Tibial artery (tissue), 4 donors: ENCODE measurements at places on chromosomes 6 and 20.

DNA sequence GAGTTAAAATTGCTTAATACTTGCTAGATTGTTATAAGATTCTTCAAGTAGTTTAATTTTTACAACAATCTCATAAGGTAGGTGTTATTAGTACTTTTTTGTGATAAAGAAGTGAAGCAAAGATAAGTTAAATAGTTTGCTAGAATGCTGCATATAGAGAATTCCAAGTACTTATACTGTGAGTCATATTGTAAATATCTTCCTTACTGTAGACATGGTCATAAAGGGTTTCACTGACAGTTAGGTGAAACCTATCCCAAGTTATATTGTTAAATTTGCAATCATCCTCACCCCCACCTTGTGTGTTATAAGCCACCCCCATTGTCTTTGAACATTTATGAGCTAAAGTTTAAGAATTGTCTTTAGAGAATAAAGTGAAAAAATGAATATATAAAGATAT, 142.0 kb downstream of the FAM83B start:
- no peak for DNase-seq

DNA sequence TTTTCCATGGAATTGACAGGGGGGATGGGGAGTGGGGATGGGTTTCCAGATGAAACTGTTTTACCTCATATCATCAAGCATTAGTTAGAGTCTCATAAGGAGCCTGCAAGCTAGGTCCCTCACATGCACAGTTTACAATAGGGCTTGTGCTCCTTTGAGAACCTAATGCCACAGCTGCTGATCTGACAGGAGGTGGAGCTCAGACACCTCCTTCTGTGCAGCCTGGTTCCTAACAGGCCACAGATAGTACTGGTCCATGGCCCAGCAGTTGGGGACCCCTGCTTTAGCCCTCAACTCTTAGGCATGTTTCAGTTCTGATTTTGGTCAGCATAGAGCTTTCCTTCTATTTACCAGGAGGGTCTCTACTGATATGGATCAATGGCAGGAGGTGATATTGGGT, 251.6 kb downstream of the LAMA2 start:
- no peak for DNase-seq

DNA sequence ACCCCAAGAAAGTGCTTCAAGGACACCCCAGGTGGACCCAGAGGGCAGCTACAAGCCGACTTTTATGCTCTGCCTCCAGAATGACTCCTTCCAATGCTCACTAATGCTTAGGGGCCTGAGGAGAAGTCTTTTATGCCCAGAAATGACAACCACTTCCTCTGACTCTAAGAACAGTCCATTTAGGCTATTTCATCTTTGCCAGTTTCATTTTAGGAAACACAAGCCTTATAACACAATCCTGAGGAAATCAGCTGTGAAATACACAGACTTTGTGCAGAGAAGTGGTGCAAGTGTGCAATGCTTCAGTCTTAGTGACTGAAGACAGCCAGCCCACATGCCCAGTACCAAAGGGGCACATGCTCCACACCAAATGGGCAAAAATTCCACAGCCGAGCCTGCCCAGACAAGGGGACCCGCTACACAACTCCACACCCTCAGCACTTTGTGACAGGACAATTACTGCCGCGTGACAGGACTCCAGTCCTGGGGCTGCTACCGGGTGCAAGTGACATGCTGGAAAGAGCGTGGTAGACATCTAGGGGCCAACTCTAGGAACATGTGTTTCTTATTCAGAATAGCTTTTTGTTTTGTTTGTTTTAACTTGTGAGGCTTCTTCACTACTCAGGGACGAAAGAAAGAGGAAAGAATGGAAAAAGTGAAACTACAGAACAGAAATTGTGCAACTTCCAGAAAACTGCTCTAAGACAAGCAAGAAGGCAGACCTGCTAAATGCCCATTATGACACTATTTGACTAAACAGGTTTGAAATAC, 28.2 kb upstream of the PLAGL1 start:
- no peak for DNase-seq

- DNase-seq = no peak
Observed at GRCh38 chr6:115882174-115882573, 178.5 kb downstream of the FRK start.

DNA sequence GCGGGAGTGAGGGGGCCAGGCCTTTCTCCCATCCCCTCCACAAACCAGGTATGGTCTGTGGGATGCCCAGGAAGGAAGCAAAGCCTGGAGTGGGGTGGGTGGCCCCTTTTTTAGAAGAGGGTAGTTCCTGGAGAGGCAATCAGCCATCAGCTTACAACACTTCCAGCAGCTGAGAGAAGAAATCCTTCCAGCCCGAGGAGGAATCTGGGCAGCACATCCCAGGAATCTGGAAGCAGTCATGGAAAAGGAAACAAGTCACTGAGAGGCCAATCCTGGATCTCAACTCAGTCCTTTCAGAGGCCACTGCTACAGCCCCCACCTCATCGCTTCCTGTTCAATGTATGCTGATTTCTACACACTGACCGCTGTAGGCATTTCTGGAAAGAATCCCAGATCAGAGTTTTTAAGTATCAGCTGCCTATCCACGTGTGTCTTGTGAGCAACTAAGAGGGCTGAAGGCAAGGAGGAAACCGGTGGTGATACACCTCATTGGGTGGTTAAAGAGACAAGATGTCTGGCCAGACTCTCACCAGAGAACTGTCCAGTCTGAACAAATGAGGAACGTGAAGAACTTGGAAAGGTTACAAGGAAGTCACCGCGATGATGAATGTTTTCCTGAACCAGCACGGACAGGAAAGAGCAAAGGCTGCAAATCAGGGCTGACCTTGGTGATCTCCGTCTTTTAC, 92.9 kb upstream of the SHLD1 start:
- no peak for DNase-seq

DNA sequence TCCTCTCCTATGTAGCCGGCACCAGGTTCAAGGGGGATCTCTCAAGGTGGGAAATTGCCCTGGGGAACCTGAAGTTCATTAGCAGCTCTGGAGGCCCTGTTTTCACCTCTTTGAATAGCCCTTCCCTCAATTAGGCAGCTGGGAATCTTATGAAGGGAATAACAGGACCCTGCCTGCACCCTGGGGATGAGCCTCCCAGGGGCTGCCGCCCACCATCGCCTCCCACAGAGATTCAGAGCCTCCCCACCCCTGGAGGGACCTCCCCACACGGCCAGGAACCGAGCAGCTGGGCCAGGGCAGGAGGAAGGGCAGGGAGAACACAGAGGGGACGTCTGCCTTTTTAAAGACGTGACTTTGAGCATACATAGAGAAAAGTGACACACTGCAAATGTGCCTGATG, 4.6 kb upstream of the EEF1A2 start:
- no peak for DNase-seq

DNA sequence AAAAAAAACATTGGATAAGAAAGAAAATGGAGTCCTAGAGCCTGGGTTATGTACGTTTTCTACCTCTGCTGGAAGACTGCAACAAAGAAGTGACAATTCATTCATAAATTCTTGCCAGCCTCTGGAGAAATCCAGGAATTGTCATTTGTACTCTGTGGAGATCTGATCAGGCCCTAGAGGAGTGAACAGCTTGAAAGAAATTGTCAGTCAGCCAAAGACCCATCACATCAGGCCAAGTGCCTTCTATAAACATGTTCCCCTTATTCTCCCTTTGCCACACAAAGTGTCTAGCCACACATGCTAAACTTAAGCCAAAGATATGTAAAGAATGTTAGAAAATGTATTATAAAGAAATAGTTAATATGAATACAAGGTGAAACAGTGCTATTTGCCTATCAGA, 152.4 kb downstream of the ADAT2 start:
- DNase-seq = no peak

GRCh38 chr20:60882836-60883235, 369.2 kb upstream of the CDH4 start:
- DNase-seq = no peak

- DNase-seq = no peak
Observed at GRCh38 chr6:5241252-5241651, 19.5 kb downstream of the LYRM4 start.

DNA sequence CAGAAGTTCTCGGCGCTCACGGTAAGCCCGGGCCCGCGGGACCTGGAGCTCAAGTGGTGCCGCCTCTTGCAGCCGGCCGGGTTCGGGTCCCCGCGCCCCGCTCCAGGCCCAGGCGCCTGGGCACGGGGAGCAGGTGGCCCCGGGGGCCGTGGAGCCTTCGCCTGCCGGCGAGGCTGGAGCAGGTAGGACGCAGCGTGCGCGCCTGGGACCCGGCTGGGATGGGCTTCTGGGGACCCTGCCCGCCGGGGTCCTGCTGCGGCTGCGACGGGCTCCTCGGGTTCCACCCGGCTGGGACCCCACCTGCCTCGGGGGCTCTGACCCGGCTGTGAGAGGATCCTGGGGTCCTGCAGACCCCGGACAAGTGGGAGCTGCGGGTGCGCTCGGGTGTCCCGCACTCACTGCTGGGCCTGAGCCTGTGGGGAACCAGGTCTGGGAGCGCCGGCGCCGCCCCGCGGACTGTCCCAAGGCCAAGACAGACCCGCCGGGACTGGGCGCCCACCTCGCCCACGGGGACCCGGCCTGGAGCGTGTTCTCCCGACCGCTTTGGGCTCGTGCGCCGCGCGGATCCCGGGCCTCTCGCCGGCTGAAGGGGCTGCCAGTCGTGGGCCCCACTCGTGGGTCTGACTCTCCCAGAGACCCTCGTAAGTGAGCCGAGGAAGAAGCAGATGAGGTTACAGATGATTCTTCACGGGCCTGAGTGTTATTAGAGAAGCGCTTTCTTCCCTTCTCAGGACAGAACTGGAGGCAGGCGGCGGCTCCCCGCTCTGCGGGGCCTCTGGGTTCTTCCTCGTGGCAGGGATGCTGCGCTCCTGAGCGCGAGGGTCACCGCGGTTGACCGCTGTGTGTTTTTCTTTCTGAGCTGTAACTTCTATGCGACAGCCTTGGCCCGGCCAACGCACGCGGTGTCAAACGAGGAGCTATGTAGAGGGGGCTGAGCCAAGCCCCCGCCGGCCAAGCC, 729 bp downstream of the SMOC2 start:
- no peak for DNase-seq

GRCh38 chr6:40312213-40313015, 274.8 kb downstream of the LRFN2 start:
- DNase-seq = no peak

- DNase-seq = no peak
Observed at GRCh38 chr6:1789092-1789491, 179.4 kb downstream of the FOXC1 start.

- no peak for DNase-seq
Observed at GRCh38 chr6:128570680-128571063, 50.3 kb upstream of the PTPRK start.

DNA sequence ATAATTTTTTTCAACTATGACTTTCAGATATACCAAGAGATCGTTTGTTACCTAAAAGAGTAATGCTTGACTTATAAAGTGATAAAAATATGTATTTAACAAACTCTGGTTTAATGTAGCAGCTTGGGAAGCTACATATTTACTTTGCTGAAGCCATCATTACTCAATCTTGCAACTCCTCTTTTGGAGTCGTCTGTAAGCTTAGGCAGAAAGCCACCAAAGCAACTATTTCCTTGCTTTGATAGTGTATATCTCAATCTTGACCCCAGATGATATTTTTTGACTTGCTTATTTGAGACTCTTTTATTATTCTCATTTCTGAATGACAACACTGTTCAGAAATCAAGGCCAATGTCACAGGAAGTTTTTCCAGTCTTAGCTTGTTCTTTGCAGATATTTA, 183.0 kb downstream of the SAMD5 start:
- DNase-seq = no peak
